Stimulated activated CD8-positive, alpha-beta memory T cell treated with anti-CD3 and anti-CD28 coated beads, Interleukin-15, amount 100 ng/mL, for 48 hours (primary cell): ENCODE measurements at places on chromosomes 11 and 22.

- DNase-seq, result no peak
These were observed 51.1 kb upstream of the CABP7 start for GRCh38 chr22:29668673-29669072.

DNA sequence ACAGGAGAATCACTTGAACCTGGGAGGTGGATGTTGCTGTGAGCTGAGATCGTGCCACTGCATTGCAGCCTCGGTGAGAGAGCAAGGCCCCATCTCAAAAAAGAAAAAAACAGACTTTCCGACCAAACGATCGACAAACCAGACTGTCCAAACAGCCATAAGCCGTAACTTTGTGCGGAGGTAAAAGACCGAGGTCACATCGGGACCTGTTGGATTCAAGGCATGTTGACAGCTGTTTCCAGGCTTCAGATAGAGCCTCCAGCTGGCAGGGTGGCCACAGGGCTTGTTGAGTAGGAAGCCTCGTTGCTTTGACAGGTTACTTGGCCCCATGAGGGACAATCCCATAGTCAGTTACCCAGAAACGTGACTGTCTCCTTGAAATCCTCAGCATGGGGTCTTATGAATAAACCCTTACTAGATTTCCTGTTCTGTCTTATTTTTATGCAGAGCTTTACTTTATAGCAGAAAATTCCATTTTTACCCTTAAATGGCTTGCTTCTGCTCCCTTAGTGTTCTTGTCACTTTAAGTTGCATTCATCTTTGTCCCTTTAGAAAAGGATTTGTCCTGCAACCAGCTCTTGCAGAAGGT is 22.3 kb downstream of the PPARA start:
- DNase-seq, result no peak

- no peak for DNase-seq
These were observed 257.4 kb upstream of the LRRC4C start for GRCh38 chr11:41716862-41717261.

- no peak for DNase-seq
These were observed 1.5 kb downstream of the GLB1L2 start for GRCh38 chr11:134333312-134333711.

- no peak for DNase-seq
These were observed 382.6 kb downstream of the OPCML start for GRCh38 chr11:133149698-133150097.
